Stimulated activated CD8-positive, alpha-beta memory T cell treated with anti-CD3 and anti-CD28 coated beads, Interleukin-15, amount 100 ng/mL, for 24 hours (primary cell): ENCODE measurements at places on chromosomes 7 and 10.

- no peak for DNase-seq
These were observed 72.3 kb upstream of the DNAJB12 start for GRCh38 chr10:72426986-72427385.

DNA sequence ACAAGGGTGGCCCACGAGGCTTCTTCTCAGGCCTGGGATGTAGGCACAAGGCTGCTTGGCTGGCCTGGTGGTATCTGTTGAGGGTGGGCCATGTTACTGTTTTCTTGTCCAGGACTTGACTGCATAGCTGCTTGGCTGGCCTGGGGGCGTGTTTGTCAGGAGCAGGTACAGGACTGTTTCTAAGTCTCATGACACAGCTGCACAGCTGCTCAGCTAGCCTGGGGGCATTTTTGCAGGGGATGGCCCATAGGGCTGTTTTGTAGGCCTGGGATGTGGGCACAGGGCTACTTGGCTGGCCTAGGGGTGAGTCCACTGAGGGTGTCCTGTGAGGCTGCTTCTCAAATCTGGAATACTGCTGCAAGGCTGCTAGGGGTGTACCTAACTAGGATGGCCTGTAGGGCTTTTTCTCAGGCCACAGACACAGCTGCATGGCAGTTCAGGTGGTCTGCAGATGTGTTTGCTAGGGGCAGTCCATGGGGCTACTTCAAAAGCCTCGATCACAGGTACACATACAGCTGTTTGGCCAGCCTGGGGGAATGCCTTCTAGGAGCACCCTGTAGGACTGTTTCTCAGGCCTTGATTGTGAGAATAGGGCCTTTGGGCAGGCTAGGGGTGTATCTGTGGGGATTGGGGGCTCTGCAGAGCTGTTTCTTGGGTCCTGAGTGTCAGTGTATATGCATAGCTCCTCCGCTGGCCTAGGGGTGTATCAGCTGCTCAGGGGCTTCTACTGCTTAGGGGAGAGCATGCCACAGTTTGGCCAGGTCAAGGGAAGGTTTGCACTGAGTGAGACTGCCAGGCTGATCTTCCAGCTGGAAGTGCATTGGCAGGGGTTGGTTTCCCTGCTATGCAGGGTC, 26.6 kb upstream of the PLA2G12B start:
- no peak for DNase-seq

DNA sequence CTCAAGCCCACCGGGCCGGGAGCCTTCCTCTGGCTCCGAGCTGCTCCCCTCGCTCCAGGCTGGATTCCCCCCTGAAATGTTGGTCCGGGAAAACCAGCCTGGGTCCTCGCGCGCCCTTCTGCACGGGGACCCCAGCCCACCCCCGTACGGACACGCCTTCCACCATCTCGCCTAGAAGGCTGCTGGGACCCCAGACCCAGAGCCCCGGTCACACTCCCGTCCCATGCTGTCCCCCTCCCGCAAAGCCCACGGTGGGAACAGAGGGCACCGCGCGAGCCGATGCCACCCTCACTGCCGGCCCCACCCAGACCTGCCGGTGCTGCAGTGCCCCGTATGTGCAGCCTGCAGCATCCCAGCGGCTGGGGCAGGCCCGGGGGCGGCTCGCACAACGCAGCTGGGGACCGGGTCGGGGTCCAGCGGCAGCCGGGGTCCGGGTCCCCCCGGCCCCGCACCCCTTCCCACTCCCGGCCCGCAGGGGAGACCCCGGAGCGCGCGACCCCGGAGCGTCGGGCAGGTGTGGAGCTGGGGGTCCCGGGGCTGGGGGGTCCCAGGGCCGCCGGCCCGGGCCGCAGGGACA, 871 bp downstream of the SPOCK2 start:
- DNase-seq = no peak

DNA sequence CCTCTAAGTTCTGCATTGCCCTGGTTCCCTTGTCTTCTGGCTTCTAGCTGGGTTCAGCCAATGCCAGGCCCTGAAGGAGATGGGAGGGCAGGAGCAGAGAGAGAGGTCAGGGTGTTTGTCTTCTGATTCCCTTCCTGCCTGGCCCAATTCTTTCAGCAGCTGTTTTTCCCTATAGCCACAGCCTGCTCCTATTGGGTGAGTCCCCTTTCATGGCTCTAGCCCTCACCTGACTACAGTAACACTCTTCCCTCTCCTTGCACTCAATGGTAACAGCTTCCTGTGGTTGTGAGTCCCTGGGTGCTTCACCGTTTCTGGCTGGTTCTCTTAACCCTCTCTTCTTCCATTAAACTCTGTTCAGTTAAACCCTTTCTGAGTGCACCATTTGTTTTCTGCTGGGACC, 17.1 kb downstream of the NPFFR1 start:
- no peak for DNase-seq

DNA sequence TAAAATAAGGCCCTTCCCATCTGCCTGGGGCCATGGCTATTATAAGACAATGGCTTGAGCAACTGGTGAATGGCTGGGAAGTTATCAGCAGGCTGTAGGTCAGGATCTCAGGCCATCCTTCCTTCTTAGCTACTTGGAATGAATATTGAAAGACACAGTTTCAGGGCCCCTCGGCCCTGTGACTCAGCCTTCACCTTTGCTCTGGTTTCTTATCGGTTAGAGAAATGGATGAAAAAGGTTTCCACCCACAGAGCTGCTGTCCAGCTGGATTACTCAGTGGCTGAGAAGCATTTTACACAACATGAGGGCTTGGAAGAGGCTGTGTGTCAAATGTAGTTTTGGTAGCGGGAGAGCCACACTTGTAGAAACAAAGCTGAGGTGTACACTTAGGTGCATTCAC, 9.4 kb downstream of the ACSL5 start:
- DNase-seq = no peak

DNA sequence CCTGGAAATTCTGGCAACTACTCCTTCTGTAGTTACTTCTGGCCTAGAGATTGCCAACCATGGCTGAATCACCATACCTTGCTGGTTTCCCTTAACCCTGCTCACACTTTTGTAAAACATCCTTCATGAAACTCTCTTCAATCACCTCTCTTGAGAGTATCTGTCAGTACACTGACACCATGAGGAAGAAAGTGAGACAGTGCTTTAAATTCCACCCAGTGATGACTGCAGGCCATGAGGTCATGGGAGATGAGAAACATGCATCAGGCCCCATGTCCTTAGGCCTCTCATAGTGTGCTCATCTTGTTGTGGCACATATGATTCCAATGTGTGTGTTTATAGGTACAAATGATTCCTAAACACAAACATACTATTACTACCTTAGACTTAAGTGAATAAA, 24.6 kb upstream of the NAMPT start:
- no peak for DNase-seq

GRCh38 chr7:94382746-94383145, 11.9 kb upstream of the COL1A2 start:
- no peak for DNase-seq

DNA sequence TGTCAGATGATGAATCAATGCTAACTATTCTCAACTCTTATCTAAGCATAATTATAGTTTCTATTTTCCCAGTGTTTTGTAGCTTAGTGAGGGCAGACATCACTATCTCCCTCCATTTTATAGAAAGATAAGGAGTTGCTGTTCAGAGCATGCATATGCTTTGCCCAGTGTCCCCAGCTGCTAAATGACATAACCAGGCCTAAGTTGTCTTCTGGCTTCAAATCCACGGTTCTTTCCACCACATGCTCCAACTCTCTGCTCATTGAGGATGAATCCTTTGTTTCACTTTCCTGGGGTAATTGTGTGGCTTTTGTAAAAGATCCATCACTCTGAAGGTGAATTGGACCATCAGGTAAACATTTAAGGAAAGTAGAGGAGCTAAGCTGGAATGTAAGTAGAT, 134.0 kb downstream of the SNX10 start:
- no peak for DNase-seq

- no peak for DNase-seq
These were observed 296.8 kb upstream of the CACNA2D1 start for GRCh38 chr7:82740246-82740848.

DNA sequence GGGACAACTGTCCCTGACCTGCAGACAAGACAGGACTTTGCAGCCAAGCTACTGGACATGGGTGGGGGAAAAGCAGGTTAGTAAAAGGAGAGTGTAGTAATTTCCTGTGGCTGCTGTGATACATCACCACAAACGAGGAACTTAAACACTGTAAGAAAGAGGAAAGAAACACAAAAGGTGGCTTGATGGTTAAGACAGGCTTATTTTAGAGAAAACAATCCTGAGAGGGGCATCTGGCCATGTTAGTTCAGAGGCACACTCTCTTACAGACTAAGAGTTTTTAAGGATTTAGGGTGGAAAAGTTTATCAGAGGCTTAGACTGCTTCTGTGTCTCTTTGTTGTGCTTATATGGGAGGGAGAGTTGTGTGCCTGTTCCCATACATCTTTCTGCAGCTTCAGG, 667.0 kb downstream of the TYW1 start:
- no peak for DNase-seq

GRCh38 chr7:21030237-21030871, 243.7 kb upstream of the SP8 start:
- no peak for DNase-seq

DNA sequence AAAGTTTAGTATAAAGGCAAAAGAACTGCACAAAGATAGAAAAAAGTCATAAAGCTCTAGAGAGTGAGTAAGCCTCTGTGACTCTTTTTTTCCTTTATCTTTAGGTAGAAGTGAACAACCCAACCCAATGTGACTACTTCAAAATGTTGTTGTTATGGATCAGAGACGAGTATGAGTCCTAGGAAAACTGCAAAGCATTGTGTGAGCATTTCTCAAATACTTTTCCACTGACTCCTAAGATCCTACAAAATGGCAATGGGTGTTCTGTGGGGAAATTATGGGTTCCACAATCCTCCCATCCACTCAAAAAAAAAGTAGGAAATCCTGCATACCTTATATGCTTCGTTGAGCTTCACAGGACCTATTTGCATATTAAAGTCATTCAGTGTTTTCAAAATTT, 177.1 kb downstream of the DGKI start:
- no peak for DNase-seq

GRCh38 chr10:122689146-122689820, 10.4 kb downstream of the C10orf120 start:
- no peak for DNase-seq

DNA sequence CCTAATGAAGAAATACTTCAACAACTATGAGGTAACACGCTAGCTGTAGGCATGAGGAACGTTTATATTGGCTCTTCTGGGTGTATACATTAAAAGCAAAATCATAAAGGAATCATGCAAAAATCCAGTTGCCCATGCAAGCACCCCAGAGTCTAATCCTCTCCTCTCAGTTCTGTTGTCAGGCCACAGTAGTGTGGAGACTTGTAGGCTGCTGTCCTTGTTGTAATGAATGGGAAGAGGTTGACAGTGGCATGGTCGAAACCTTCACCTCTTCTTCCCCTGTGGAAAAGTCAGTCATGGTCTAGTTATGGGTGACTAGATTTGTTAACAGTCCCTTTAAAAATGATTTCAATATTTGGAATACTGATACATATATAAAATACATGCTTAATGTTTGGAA, 121.3 kb downstream of the CNOT4 start:
- no peak for DNase-seq

GRCh38 chr10:131267814-131268095, 43.8 kb downstream of the TCERG1L start:
- no peak for DNase-seq

DNA sequence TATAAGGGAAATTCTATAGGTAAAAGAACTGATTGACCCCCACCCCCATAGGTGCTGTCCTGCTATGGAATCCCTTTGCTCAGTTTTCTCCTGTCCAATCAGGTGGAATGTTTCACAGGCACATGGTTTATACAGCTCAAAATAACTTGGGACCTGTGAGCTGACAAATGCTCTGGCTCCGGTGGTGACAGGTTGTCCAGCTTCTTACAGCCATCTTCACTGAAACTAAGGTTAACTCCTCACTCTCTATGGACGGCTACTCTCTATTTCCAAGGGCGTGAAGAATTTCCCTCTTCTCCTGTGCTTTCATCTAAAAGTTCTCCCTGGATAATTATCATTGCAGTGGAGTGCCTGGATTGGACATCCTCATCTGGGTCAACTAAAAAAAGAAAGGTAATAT, at the start of gene MYPN:
Gene MYPN (plus strand): TSS at position 158 of the 400 bp plus-strand sequence. CDS start 11,951 bp downstream, outside the sequence.
- no peak for DNase-seq

GRCh38 chr7:148434181-148434757, 156.3 kb upstream of the C7orf33 start:
- no peak for DNase-seq

DNA sequence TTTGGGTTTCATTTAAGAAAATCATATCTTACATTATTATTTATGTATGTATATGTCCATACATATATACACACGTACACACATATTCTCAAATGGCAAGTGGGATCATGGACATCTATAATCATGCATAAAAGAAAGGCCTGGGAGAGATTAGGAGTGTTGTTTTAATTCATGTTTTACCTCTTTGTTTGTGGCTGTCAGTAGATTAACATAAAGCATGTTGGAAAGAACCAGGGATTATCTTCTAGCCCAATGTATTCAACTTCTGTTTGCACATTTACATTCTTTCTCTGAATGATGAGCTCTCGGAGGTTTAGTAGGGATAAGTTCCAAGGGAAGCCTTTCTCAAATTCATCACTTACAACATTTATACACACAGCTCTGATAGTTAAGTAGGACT, 191.4 kb downstream of the NSUN6 start:
- no peak for DNase-seq

GRCh38 chr10:77575271-77576006, 62.2 kb downstream of the KCNMA1 start:
- no peak for DNase-seq

DNA sequence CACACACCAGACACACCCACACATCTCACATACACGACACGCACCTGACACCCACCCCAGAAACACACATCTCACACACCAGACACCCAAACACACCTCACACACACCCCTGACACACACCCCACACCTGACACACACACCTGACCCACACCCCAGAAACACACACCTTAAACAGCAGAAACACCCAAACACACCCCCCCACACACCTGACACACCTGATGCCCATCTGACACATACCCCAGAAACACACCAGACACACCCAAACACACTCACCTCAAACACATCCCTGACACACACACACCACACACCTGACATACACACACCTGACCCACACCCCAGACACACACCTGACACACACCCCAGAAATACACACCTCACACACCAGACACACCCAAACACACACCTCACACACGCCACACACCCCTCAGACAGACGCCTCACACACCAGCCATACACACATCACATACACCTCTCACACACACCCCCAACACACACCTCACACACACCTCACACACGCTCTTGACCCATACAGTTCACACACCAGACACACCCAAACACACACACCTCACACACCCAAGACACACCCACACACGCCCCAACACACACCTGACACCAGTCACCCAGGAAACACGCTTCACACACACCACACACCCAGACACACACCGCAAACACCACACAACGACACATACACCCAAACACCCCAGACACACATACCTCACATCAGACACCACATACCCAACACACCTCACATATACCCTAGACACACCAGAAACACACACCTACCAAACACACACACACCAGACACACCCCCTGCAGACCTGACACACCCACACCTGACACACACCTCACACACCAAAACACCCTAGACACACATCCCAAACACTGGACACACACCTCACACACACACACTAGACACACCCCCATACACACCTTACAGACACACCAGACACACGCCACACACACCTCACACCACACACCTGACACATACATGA, 1.7 kb upstream of the CALY start:
- no peak for DNase-seq
